ENCODE measurements at places on chromosomes 2 and 18.

GRCh38 chr2:153986488-153987229 is 114.9 kb downstream of the GALNT13 start:
- DNase-seq: no peak

- DNase-seq: no peak
Observed at GRCh38 chr18:58578321-58578720, 50.6 kb downstream of the ALPK2 start.

DNA sequence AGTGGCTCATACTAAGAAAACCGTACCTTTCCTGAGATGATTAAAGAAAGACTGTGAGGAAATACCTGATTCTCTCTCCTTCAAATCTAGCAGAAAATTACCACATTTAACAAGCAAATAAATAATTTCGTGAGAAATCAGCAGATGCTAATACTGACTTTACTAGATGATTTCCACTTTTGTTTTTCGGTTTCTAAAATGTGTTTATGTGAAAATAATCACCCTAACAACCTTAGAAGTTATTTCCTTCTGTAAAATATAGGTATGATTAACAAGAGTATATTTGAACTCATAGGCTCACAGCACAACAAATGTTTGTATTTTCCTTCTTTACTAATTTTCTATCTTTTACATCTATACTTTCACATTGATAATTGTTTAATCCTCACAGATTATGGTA is 594.1 kb upstream of the FAM98A start:
- DNase-seq: no peak

GRCh38 chr2:218631837-218632236 is 24.1 kb downstream of the PLCD4 start:
- no peak for DNase-seq

DNA sequence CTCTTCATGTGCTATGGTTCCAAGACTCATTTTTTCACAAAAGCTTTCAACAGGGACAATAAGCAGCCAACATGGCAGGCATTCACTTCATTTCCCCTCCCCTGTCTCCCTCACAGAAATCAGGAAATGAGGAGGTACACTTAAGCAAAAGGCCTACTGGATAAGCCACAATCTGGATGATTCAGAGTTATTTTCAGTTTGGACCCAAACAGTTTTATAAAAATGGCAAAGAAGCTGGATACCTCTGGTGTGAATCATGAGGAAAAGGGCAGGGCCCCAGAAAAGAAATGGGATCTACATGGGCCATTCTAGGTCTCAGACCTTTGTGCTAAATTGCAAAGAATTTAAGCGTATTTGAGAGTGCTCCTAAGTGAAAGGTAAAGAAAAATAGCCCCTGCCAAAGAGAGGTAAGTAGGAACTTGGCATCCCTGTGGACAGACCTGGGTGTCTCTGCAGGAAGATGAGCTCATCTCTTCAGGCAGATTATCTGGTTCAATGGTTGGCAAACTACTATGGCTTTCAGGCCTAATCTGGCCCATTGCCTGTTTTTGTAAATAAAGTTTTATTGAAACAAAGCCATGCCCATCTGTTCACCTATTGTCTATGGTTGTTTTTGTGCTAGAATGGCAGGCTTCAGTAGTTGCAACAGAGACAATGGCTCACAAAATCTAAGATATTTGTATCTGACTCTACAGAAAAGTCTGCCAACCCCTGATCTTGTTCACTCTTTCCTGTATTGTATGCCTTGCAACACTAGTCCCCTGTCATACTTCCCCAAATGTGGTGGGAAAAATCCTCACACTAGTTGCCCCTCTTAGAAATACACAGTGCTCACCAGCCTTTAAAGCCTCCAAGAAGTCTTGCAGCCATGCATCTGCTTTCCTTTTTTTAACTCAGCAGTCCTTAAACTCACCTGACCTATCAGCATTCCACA is 315.0 kb downstream of the ALK start:
- no peak for DNase-seq

- no peak for DNase-seq
Observed at GRCh38 chr2:187208199-187208785, 239.8 kb downstream of the CALCRL start.

GRCh38 chr2:43226955-43227829 is 786 bp upstream of the ZFP36L2 start:
- DNase-seq: peak; percentile 47

- no peak for DNase-seq
Observed at GRCh38 chr2:236370847-236371409, 106.7 kb upstream of the ASB18 start.

DNA sequence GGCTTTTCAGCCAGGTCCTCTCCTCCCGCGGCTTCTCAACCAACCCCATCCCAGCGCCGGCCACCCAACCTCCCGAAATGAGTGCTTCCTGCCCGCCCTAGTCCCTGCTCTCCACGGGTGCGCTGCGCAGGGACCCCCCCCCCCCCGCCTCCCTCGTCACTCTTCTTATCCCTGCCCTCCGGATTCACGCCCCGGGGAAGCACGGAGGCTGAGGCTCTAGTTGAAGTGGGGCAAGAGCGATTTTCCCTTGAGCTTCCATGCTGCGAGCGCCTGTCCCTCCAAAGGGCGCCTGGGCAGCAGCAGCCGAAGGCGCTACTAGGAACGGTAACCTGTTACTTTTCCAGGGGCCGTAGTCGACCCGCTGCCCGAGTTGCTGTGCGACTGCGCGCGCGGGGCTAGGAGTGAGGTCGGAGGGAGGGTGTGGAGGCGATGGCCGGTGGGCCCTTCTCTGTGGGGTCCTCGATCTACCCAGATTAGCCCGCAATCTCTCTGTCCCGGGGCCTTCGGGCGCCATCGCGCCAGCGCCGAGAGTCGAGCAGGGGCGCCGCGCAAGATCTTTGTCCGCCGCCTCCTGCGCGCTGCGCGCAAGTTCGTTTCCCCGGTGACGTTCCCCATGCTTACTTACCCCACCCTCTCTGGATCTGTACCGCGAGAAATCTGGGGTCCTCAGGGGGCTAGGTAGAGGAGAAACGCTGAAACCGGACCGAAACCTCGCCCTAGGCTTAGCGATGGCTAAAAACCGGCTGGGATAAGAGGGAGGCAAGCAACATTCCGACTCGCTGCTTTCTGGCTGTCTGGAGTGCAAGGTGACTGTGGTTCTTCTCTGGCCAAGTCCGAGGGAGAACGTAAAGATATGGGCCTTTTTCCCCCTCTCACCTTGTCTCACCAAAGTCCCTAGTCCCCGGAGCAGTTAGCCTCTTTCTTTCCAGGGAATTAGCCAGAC is 677 bp downstream of the GAD1 start:
- no peak for DNase-seq

DNA sequence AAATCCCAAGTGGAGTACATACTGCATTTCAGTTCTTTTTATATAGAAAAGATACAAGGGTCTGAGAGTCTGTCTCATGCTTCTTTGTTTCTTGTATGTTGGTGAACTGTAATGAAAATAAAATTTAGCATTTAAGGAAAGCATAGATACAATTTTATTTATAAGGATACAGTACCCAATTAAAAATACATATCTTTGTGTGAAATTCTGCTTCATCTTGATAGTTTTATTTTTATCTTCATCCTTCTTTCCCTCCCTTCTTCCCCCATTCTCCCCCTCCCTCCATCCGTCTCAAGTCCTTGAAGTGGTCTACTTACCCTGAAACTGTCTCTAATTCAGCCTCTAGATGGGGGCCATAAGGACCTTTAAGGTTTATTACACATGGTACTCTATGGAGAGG is 359.8 kb downstream of the CDH7 start:
- DNase-seq: no peak

DNA sequence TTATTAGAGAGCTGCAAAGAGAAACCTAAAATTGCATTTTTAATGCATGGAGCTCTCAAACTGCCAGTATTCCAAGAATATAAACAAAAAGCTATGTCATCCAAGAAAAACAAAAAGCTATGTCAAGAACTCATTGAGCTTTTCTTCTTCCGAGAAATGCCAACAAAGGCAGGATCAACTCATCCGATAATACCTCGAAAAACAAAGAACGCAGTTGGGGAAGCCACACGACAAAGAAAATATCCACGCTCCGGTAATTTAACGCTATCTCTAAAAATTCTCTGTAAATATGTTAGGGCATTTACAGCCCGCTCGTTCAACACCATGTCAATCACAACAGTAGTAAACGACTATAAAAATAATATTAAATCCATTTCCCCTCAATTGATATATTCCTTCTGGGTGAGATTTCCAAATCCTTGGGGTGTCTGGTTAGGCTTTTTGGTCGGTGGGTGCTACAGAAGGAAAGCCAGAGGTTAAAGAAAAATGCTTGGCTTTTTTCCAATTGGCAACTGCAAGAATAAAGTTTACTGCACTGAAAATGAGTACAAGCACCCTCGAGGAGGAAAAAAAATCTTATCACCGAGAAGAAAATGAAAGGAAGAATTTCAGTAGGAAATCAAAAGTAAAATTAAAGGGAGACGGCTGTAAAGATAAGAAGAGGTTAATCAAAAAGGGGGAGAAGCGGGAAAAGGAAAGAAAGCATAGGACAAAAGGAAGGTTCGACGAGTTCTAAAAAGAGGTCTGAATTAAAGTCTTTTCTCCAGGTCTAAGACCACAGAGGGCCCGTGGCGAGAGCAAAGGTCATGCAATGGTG is 856 bp downstream of the TIA1 start:
- no peak for DNase-seq

DNA sequence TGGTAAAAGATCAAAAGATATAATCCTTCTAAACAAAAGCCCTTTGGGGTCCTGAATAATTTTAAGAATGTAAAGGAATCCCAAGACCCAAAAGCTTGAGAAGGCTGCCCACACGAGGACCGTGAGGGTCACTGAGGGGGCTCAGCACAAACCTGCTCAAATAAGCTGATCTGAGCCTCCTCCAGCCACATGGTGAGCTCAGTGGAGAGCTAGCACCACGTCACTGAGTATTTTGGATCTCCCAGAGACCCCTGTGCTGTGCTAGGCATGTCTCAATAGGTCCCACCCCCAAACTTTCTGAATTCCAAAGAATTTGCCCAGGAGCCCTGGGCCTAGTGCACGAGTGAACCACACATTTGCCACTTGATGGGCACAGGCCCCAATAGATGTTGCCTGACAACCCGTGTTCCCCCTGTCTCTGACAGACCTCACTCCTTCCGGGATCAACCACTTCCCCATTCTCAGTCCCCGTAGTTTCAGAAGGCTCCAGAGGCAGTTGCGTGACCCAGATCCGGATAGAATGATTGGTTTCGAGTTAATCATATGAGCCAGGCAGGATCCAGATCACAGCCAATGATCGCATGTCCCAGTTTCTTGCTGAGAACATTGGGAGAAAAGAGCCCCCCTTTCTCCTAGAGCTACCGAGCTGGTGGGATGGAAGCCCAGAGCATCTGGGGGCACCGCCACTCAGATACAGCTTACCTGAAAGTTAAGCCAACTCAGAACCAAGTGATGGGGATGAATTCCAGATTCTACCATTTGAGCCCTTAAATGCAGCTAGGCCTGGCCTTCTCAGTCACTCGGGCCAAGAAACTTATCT is 203.8 kb downstream of the TNS1 start:
- no peak for DNase-seq

- DNase-seq: no peak
Observed at GRCh38 chr2:45009303-45009927, at the start of gene SIX2. TSS of gene SIX2 (minus strand) at chr2:45009452. CDS start at chr2:45009110, 342 bp downstream.

- DNase-seq: no peak
Observed at GRCh38 chr2:78023356-78023755, 501.2 kb upstream of the LRRTM4 start.

GRCh38 chr2:159600752-159601151 is 15.6 kb downstream of the BAZ2B start:
- DNase-seq: no peak

GRCh38 chr2:143255899-143256298 is 126.7 kb downstream of the ARHGAP15 start:
- DNase-seq: no peak

DNA sequence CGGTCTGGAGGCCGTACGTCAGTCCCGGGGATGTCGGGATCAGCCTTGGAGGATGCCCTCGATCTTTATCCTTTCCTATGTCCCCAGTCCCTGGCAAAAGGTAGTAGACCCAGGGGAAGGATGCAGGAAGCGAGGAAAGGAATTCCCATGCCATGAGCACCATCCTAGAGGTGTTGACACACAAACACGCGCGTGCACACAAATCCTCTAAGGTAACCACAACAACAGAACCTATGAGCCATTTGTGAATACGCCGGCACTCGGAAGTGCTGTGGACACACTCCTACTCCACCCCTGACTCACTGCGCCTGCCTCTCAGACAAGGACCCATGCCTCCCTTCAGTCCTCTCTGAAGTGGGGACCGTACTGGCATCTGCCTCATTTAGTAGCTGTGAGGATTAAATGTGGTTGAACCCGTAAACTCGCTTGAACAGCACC is 11.3 kb upstream of the MLPH start:
- DNase-seq: no peak

GRCh38 chr18:58975781-58976180 is 111.1 kb downstream of the ZNF532 start:
- no peak for DNase-seq

DNA sequence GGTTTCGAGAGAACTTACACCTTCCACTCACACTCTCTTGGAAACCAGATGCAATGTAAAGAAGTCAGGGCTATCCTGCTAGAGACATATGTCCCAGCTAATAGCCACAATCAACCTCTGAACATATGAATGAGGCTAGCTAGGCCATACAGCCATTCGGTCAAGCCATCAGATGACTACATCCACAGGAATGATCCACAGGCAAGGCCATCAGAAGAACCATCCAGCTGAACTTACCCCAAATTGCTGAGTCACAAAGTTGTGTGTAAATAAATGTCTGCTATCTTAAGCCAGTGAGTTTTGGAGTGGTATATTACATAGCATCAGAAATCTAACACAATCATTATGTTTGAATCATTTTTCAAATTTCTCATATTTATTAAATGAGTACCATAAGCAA is 5.2 kb upstream of the SPAST start:
- DNase-seq: no peak

DNA sequence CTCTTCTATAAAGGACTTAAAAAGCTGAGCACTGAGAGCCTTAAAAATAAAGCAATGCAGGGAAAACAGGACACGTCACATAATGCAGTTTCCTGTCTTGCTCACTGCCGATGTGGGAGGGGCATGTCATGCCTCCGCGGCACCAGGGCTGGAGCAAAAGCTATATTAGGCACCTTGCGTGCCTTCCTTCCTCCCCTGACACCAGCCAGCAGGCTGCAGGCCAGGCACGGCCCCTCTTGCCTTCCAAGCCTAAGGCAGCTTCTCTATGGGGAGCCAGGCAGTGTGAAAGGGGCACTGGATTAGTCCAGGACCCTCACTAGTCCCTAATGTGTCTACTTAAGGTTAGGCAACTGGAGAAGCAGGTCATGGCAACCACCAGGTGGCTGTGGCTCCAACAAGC is 26.3 kb downstream of the MRPL35 start:
- no peak for DNase-seq

GRCh38 chr18:31268985-31269406 is 49.0 kb upstream of the DSG1 start:
- DNase-seq: no peak

DNA sequence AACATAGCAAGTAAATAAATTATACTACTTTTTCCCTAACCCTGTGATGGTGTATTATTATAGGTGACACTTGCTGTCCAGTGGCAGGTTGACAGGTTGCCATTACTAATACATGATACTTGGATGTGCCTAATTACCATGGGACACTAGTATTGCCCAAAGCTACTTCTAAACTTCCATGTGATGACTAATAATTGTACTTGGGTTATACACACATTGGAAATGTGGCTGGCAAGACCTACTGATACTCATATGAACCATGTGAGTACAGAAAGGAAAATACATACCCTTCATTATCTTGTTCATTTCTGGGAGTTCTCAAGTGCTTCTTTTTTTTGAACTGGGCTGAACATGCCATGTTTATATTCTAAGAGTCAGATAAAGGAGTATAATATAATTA is 156.4 kb downstream of the IKZF2 start:
- no peak for DNase-seq

Data from effector CD4-positive, alpha-beta T cell (primary cell).